ACHN (cell line): ENCODE measurements at places on chromosomes 1 and 21.

- DNase-seq: peak; percentile 85
Observed at GRCh38 chr1:161792740-161793139, 26.6 kb downstream of the ATF6 start.

GRCh38 chr1:94931254-94931841 is 4.4 kb upstream of the CNN3 start:
- no peak for DNase-seq

DNA sequence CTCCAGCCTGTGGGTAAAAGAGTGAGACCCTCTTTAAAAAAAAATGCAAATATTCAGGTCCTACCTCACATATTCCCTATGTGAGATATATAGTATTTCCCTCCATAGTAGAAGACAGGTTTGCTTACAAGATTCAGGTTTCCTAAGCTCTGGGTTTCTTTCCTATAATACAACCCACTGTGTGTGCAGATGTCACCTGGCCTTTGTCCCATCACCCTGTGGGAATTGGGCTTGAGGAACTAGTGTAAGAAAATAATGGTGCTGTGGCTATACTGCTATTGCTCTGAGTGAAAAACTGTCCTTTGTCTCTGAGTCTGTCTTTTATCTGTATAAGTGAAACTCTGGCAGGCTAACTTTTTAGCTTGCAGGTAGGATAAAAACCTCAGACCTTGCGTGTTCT is 13.0 kb downstream of the C1orf146 start:
- DNase-seq: no peak

DNA sequence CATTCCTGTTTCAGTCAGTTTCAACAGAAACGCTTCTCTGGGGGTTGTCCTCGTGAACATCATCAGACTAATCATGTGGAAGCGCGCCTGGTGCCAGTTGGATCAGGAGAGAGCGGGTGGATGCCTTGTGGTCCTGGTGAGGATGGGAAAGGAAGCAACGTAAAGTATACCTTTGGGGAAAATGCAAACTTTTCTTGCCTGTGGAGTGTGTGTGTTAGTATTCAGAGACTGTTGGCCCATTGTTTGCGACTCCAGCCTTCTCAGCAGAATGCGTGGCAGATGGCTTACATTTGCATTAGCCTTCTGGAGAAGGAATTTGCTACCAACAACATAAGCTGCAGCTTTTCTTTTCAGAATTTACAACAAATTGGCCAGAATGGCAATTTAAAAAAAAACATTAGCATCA is 173.9 kb downstream of the RWDD3 start:
- no peak for DNase-seq

- DNase-seq: no peak
Observed at GRCh38 chr1:58496042-58496441, 50.5 kb downstream of the OMA1 start.

DNA sequence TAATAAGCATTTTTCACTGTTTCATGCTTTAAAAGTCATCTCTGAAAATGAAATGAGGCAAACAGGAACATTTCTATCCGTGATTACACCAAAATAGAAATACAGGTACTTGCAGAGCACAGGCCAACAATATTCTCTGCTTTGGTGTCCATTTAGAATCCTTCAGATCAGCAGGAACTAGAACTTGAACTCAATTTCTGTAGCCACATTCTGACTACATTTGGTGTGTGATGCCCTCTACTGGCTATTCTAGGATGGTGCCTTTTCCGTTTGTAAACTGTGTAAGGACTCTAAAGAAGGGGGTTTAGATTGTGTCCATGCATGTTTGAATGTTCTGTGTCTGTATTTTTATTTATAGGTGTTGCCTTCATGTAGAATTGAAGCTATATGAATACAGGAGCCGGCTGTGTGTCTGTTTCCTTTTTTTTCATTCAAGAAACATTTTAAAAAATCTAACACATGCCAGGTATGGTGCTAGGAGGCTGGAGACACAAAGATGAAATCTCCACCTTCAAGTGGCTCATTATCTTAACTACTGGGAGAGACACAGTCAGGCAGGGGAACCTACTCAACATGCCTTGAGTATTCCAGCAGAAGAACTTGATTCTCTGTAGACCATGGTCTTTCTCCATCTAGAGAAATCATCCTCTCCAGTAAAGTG is 7.6 kb upstream of the ZNF326 start:
- DNase-seq: peak; percentile 73

DNA sequence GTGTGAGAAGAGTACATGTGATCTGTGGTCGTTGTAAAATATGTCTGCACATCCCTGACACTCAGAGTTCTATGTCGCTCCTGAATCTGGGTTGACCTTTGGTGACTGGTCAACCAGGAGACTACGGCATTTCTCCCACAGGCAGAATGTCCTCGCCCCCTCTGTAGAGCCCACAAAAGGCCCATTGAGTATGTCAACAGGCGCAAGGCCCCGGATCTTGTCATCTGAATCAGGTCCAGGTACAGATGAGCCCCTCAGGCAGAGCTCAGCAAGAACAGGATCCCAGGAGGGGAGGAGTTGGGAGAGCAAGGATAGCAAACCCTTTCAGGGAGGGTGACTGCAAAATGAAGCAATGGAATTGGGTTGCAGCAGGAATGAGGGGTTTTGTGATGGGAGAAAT is 126.5 kb downstream of the MATN1 start:
- no peak for DNase-seq

DNA sequence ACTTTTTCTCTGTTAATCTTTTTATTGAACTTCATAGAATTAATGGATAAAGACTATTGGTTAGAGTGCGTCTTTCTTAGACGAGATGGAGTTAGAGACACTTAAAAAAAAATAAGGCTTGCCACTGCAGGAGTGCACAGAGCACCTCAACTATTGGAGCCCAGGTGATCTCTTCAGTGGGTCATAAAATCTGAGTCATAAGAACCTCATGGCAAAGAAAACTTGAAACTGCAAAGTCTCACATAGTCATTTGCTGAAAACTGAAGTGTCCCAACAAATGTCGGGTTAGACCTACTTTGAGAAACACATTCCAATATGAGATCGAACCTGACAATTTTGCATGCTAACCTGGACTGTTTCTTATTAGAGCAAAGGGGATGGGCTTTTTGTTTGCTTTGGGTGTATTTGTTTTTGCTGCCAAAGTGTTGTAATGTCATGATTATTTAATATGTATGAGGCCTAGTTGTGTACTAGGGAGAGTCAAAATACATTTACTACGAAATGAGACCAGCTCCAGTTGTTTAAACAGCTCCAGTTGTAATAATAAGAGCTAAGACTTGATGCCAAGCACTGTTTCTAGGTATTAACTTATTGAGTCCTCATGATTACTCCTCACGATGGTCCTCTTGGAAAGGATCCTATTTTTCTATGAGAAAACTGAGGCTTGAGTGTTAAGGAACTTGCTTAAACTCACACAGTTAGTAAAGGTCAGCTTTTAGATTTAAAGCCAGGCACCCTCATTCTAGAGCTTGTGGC is 65.1 kb downstream of the DDR2 start:
- DNase-seq: no peak

DNA sequence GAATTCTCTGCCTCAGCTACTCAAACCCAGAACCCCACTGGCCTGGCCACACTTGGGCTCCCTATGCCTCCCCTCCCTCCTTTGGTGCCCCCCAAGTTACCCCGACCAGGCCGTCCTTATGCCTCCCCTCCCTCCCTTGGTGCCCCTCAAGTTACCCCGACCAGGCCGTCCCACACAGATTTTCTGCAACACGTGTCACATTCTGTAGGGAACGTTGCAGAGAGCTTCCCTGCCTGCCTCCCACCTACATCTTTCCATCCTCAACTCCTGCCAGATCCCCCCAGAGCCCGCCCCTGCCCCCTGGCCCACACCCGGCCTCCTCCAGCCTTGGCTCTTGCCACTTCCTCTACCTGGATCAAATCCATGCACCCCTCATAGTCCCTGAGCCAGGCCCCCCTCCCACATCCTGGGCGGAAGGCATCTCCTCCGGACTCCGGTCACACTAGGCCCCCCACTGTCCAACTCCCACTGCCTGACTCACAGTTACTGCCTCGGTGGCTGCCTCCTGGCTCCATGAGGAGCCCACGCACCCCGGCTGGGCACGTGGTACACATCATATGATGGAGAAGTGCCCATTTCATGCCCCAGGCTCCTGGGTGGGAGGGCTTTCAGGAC is 41.2 kb downstream of the KCNAB2 start:
- no peak for DNase-seq

DNA sequence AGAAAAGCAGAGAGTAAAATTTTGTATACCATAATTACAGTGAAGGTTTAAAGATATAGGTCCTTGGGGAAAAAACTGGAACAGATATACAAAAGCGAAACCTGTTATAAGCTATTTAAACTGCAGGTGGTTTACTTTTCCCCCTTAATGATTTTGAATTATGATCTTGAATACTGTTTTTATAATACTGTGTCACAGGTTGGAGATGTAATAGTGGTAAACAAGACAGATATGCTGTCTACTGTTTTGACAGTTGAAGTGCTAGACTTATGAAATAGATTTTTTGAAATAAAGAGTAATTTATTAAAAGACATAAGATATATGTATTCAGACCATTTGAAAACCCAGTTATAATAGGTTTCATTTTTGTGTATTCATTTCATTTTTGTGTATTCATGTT is 129.4 kb downstream of the CD247 start:
- no peak for DNase-seq

GRCh38 chr21:45341779-45342178 is 54.1 kb upstream of the POFUT2 start:
- no peak for DNase-seq

DNA sequence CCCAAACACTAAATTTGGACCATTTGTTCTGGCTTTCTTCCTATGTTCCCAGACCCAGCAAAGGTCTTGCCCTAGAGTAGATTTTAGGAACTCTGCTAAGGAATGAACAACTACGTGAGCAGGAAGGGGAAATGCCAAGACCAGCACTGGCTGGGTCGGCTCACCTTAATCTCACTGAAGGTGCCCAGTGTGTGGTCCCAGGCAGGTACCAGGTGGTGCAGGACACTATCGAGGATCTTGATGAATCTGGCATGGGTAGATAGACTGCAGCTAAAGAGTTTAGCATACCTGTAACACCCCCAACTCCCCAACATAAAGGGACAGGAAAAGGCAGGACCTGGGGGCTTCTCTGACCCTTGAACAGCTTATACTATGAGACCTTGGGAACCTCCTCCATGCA is 3.0 kb downstream of the HECTD3 start:
- no peak for DNase-seq

- no peak for DNase-seq
Observed at GRCh38 chr1:119467857-119468668, 38.9 kb upstream of the HSD3B1 start.

DNA sequence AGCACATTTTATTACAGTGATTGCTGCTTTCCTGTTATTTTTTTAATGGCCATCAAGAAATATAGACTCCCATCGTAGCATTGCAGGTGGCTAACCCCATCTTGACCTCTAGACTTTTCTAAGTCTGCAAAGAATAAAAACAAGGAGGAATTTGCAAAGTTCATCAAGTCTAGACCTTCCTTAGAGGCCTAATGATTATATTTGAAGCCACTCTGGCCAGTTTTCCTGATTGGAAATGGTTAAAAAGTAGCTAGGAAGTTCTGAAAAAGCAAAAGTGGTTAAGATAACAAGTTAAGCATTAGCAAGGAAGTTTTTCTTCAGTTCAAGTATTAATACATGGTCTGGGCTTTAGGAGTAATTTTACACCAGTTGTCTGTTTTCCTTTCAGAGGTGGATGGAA is 16.7 kb upstream of the KCNJ15 start:
- DNase-seq: no peak

DNA sequence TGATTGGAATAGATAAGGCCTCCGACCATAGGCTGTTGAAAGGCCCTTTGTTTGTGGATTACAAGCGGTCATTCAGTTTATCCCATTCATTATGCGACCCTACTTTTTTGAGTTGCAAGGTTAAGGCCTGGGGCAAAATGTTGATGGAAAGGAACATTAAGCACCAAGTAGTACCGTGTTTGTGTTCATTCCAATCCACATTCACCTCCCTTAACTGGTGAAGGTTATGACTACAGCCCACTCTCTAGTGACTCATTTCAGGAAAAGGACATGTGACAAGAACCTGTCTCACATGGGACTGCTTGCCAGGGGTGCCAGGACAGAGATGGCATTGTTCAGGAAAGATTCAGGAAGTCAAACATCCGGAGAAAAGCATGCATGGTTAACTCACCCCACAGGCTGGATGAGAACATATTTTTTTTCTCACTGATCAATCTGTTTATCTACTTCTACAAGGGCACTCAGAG is 81.6 kb downstream of the CD58 start:
- no peak for DNase-seq

DNA sequence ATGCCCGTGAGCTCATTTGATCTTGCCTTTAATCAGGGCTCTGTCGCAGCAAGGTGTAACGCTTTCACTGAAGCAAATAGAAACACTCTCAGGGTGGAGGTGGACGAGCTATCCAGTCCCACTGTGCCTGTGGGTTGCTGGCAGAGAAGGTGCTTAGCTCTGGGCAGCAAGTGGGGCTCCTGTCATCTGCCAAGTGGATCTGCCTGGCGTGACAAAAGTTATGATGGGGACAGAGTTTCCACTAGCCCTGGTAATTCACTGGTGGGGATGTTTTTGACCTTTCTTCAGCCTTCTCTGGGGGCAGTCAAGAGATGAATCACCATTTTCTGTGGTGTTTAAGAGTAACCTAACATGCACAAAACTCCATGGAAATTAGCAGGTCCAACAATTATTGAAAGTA is 71.3 kb upstream of the EDEM3 start:
- DNase-seq: no peak

DNA sequence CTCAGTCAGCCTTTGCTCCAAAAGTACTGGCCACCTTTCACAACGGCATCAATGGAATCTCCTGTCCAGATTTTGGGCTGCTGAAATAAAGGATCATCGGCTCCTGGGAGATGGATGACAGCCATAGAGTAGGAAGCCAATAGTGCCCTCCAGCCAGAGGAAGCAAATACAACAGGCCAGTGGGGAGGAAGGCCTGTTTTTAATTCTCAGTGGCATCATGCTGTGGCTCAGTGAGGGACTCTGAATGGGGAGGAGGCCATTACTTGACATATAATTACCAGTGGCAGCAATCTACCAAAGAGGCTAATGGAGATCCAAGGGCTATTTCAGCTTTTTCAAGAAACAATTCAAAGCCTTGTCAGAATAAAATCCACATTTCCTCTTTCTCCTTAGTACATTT is 26.7 kb downstream of the COLGALT2 start:
- no peak for DNase-seq

DNA sequence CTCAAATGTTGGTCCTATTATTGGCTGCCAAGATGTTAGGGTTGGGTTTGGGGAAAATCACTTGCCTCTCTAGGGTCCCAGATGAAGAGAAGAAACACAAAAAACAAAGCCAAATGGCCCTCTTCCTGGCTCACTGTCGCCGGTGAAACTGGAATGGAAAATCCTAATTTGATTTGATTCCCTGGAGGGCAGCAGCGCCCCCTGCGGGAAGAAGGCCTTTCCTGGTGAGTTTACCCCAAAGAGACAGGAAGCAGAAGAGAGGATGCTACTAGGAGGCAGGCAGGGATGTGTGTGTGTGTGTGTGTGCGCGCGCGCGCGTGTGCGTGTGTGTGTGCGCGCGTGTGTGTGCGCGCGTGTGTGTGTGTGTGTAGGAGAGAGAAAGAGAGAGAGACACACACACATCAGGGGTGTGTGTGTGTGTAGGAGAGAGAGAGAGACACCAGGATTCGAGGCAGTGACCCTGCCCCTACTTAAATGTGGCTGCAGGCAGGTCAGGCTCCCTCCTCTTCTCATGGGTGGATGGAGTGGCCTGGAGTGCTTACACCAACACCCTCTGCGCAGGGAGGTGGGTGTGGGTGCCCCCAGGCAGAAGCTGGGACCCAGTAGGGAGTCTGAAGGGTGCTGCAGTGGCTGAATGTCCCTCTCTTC is 3.1 kb upstream of the SELENON start:
- DNase-seq: peak; percentile 64
